Stimulated activated CD4-positive, alpha-beta T cell treated with anti-CD3 and anti-CD28 coated beads, TNF-alpha, amount 100 ng/mL, for 4 hours (primary cell): ENCODE measurements at places on chromosomes 4 and X.

DNA sequence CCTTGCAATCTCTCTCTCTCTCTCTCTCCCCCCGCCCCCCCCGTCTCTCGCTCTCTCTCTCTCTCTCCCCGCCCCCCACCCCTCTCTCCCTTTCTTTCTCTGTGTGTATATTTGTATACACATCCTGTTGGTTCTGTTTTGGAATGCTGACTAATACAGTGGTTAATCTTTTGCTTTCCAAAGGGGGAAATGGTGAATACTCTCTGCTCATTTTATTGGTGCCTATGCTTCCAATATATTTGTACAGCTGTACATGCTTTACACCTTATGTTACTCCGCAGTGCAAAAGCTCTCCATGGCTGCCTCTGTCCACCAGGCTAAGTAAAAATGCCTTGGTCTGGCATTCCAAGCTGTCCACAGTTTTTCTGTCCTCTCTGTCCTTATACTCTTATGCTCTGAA lies 158.8 kb downstream of the RBMX2 start:
- no peak for DNase-seq

DNA sequence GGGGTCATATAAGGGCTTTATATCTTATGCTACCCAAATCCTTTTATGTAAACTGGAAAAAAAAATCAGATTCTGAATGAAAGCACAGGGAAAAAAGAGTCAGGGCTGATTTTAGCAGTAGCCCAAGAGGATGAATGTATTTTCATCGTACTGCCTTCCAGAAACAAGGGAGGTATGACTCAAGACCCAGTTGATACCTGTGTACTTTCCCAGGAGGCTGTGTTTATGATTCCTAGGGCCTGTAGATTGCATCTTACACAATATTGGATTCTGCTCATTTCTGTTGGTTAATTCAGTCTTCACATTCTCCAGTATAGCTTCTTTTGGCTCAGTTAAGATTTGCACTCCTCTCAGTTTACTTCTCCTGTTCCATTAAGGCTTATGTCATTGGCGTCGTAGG lies 127.9 kb upstream of the LIMCH1 start:
- no peak for DNase-seq

DNA sequence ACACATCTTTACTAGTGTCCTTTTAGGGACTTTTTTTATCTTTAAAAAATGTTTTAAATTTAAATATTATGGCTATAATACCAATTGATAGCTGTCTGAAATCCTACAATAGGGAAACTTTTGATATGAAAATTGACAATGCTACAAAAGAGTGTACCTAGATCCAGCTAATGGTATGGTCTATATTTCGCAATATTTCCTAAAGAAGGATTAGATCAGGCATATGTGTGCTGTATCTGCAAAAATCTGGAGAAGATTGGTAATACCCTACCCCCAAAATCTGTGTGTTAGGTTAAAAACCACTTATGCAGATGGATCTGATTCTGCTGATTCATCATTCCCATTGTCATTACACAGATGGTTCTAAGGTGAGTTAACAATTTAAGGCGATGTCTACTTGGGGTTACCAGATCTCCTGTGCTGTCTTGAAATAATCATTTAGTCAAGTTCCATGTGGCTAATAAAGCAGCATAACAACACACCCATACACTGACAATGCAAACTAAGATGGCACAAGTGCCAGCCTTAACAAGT lies 137.1 kb downstream of the GASK1B start:
- no peak for DNase-seq

GRCh38 chr4:25007598-25007997 lies 23.1 kb downstream of the LGI2 start:
- no peak for DNase-seq

DNA sequence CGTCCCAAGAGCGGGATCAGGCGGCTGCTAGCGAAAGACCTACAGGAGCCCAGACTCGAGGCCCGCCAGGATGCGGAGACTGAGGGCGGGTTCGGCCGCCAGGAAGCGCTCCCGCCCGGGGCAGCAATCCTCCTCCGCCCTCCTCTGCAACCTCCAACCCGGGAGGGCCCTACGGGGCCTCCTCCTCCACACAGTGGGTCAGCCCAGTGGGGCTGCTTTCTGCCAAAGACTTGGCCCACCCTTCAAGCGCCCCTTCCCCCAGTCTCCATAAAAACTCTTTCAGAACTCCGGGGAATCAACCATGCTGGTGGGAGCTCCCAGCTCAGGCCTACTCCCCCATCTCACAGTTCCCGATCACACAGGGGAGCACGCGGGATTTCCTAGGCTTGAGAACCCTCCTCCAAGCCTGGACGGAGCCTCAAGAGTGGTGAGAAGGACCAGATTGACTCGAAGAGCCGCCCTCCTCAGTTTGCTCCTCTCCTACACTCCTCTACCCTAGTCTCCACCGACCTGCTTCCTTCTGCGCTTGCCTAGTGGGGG lies 77.5 kb downstream of the RLIM start:
- no peak for DNase-seq

GRCh38 chrX:3712051-3712869 lies 1.2 kb downstream of the PRKX start:
- no peak for DNase-seq
